Stimulated activated CD4-positive, alpha-beta T cell treated with anti-CD3 and anti-CD28 coated beads, Interleukin-12 subunit alpha, Interleukin-12 subunit beta, amount 100 ng/mL, for 48 hours (primary cell): ENCODE measurements at places on chromosomes 6 and 20.

DNA sequence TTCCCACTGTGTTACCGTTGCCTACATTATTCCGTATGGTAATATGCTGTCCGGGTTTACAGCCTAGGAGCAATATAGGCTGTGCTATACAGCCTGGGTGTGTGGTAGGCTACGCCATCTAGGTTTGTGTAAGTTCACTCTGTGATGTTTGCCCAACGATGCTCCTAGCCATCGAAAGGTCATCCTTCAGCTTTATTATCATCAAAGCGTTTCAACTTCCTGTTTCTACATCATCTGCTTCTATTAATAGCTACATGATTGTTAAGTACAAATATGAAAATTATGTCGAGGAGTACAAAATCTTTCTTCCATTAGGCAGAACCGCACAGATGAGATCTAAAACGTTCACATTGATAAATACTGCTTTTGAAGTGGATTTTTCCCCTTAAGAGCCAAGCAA, 69.9 kb downstream of the PPP1R14C start:
- no peak for DNase-seq

- DNase-seq: no peak
These were observed 598.9 kb downstream of the RFPL4B start for GRCh38 chr6:112946051-112946450.

DNA sequence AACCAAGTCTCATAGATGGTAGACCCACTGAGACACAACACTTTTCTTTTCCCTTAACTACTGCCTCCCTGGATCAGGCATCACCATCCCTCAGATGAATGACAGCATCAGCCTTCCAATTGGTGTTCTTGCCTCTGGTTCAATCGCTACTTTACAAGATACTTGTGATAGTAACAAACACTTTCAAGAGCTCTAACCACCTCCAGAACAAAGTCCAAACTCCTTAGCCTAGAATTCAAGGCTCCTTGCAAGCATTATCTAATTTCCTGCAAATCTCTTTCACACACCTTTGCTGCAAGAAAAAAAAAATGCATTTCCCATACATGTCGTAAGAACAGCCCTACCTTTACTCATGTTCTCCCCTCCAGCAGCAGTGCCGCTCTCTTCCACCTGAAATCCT, 33.1 kb downstream of the RALGAPA2 start:
- no peak for DNase-seq

DNA sequence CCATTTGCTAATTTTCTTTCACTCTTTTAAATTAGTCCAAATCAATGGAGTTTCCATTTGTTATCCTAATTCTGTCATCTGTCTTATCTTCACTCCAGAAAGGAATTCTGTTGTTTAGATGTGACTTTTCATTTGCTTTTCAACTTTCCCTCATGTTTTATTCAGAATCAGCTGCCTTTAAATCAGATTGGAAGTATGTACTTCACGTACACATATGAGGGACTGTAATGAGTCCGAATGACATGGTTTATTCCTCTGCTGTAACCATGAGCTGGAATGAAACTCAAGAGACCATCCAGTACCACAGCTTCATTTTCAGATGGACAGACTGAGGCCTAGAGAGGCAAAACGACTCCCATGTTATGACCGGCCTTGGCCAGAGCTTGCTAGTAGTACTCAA, 302.3 kb downstream of the KIF16B start:
- no peak for DNase-seq

DNA sequence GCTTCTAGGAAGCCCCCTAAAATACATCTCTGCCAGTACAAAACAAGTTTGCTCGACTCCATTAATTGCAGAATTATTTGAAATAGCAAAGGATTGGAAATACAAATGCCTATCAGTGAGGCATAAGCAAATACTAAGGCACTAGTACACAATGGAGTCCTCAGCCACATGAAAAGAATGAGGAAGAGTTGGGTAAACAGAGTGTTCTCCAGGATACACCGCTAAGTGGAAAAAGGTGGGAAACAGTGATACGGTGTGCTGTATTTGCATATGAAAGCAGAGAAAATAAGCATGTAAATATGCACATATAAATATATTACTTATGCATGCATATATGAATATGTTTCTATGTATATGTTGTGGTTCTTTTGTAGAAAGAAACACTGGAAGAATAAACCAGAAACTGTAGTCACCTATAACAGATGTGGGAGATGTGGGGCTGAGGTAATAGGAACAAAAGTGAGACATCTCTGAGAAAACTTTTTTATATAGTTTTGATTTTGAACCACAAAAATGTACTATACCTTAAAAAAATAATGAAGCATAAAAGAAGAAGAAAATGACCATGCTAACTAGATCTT, 143.4 kb upstream of the MYLIP start:
- DNase-seq: no peak

DNA sequence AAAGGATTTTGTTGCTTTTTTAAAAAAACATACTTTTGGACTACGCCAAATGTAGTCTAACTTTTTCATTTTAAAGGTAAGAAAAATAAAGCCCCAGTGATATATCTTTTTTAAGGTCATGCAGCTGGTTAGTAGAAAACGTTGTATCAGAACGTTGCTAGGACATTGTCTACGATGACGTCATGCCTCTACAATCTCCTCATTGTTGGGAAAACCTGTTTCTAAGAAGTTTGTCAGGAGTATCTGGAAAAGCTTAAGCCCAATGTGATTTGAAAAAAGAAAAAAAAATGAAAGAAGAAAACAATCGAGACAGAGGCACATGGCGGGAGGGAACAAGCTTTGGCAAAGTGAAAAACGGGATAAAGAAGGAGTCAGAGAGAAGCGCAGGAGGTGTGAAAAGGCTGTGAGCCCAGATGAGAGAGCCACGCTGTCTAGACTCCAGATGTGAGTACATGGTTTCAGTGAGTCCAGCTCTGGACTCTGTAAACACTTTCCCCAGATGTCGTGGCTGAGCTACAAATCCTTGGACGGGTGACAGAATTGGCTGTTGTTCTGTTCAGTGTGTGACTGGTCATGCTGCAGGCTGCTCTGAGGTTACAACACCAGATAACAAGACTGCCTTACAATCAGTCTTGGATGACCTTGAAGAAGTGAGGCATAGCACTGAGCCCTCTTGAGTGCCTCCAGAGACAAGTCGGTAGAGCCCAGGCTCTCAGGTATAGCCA, 656.7 kb upstream of the ID4 start:
- DNase-seq: no peak

DNA sequence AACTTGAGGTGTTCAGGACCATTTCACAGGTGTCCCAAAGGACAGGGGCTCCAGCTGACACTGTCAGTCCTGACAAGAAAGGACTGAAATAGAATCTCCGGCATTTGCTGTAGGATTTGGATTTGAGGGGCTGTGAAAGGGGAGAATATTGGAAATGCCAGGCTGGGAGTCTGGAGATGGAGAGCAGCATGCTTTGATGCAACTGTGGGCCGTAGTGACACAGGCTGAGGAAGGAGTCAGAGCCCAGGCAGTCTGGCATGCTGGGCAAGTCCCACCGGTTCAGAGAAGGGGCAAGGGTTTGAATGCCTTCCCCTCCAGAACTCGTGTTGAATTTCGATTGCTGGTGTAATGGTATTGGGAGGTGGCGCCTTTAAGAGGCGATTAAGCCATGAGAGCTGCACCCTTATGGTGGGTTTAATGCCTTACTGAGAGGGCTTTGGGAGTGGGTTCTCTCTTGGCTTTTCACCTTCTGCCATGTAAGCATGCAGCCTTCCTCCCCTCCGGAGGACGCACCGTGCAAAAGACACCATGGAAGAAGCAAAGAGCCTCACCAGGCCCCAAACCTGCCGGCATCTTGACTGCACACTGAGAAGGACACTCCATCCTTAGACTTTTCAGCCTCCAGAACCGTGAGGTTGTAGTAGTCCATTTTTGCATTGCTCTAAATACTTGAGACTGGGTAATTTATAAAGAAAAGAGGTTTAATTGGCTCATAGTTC, 9.4 kb upstream of the PYGB start:
- no peak for DNase-seq

DNA sequence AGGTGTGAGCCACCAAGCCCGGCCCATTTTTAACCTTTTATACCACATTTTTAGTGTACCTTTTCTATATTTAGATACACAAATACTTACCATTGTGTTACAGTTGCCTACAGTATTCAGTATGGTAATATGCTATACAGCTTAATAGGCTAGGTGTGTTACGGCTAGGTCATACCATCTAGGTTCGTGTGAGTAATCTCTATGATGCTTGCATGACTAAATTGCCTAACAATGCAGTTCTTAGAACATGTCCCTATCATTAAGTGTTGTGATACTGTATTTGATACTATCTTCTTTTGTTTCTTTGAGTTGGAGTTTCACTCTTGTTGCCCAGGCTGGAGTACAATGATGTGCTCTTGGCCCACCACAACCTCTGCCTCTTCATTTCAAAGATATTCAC, 387.7 kb upstream of the SASH1 start:
- DNase-seq: no peak

GRCh38 chr6:69069881-69070280, 434.8 kb downstream of the ADGRB3 start:
- DNase-seq: no peak

DNA sequence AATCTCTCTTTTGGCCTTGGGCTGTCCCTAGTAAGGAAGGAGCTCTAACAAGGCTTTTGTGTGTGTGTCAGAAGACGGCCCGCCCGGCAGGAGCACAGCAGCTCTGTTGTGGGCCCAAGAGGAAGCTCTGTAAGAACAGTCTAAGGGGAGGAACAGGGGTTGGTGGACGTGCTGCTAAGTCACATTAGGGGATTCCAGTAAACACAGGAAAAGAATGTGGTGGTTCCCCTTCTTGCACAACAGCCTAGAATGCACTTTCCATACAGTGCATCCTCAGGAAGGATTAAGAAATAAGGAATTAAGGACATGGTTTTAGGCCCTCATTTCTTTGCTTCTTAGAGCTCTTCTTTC, 114.5 kb downstream of the RNF144B start:
- no peak for DNase-seq

DNA sequence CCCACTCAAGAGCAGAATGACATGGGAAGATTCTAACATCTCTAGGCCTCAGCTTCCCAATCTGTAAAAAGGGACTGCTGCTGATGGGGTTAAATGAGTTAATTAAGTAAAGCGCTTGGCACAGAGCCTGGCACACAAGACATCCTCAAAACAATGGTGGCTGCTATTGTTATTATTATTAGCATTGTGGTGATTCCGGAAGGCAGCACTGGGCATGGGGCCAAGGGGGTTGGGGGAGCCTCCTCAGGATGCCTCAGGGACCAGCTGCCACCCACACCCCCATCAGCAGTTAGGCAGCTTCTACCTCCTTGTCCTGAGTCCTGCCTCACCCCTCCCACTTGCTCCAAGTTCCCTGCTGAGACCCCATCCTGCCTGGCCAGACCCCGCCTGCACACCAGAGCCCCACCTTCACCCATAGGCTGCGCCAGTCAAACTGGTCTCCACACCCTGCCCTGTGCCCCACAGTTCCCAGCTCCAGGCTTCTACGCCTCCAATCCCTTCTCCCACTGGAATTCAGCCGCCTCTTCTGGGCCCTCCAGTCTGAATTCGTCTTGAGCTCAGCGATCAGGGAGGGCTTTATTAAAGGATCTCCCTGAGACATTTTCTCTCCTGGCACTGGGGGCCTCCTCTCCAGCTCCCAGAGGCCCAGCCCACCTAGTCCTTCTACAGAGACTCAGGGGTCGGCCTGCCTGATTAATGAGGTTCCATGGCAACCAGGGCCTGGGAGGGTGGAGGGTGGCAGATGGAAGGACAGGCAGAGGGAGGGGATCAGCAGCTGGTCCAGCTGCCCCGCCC, 1.5 kb downstream of the E2F1 start:
- no peak for DNase-seq

DNA sequence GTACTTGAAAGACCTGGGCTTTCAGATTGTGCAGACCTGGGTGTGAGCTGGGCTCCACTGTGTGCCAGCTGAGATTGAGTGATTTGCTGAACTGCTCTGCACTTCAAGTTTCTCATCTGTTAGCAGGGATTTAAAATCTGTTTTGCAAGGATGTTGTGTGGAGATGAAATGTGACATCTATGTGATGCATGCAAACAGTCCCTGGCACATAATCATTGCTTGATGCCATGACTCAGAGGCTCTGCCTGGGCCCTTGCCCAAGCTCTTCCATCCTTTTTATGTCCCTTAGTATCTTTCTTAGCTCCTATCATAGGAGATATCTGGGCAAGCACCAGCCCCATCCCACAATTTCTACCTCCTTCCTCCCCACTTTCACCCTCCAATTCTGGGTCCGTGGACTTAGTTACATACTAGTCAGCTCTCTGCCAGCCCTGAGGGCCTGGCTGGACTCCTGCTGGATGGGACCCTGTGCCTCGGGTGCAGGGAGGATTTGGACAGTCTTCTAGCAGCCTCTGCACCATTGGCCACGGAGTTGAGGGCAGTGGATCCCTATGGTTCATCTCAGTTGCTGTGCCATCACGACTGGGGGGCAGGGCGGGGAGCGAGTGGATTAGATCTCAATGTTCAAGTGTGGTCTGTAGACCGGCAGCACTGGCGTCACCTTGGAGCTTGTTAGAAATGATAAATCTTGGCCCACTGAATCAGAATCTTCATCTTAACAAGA, 103.6 kb downstream of the MAP3K7 start:
- DNase-seq: no peak

DNA sequence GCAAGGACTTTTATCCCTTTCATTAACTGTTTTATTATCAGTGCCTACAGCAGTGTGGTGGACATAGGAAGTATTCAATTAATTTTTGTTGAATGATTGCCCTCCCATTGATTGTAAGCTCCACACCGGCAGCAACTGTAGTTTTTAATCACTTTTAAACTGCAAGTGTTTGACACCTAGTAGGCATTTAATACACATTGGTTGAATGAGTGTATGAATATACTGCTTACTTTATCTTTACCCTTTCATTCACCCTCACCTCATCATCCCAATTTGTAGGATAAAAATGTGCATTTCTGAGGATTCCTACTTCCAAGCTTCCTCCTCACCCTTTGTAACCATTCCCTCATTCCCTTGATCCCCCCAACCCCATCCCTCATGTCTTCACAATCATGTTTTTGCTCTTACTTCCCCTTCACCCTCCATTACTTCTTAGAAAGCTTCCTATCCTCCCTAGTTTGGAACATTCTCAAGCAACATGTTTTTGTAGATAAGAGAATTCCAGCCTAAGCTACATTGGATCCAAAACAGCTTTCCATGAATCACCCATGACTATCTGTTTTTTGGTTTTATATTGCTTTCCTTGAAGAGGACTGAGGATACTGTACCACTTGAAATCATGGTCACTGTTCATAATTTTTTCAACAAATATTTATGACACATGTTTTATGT, 955 bp upstream of the SLC26A8 start:
- no peak for DNase-seq

DNA sequence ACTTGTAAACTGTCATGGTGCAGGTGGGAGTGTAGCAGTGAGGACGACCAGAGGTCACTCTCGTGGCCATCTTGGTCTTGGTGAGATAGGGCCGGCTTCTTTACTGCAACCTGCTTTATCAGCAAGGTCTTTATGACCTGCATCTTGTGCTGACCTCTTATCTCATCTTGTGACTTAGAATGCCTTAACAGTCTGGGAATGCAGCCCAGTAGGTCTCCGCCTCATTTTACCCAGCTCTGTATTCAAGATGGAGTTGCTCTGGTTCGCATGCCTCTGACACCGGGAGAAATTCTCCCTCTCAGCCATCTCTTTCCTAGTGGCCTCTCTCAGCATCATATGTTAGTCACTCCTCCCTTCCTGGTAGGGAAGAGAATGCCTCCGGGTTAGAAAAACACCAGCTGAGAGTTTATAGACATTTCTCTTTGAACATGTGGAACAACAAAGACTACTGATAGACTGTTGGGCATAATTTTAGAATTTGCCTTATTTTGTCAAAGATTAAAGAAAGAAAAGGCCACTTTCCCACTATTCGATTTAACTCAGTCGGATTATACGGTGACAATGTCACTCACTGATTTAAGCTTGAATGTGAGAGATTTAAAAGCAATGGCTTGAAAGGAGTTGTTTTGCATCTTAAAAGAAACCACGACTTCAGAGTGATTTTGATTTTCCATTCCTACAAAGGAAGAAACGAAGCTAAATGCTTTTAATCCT, 67.9 kb upstream of the SNX9 start:
- DNase-seq: no peak
